ENCODE measurements at places on chromosomes 11 and 22.
A peak's percentile ranks its signal among the peaks of the same experiment; 100 is the strongest.

GRCh38 chr11:94741022-94741679 lies 27.0 kb upstream of the AMOTL1 start:
- DNase-seq = no peak

GRCh38 chr11:94469416-94469815 lies 24.2 kb downstream of the MRE11 start:
- DNase-seq = no peak

DNA sequence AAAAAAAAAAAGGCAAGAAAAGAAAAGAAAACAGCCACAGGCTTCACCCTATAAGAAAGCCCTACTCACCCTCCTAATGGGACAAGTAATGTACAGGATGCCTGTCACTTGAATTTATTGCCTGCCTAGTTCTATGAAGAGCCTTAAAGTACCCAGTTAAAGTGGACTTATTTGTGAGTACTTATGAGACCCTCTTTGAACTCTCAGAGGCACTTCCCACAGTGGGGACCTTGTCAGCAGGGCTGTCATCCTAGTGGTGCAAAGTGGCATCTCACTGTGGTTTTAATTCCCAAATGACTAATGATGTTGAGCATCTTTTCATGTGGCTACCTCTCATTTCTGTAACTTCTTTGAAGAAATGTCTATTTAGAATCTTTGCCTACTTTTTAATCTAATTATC lies 41.8 kb upstream of the BARX2 start:
- DNase-seq = no peak

DNA sequence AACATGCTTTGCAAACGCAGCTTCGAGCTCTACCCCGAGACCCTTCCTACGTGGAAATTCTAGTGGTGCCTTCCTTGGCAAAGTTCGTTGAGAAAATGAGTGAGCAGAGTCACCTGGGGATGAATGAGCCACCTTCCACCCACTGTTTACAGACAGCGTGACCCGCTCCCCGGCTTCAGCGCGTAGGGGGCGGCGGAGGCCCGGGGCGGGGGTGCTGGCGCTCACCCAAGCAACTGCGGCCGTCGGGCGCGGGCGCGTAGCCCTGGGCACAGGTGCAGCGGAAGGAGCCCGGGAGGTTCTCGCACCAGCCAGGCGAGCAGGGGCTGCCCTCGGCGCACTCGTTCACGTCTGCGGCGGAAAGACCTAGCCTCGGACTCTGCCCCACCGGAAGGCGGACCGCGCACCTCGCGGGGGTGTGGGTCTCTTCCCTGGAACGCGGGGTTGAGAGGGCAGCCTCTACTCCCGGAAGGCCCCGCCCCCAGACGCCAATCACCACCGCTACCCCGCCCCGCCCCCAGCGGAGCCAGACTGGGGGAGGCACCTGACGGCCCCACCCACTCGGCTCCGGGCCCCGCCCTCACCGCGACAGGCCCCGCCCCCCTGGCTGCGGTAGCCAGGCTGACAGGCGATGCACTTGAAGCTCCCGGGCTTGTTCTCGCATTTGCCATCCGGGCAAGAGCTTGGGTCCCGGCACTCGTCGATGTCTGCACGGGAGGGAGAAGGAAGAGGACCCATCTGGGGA lies 11.8 kb downstream of the LTBP3 start:
- DNase-seq = peak; percentile 97

GRCh38 chr22:30920407-30920806 lies 48.2 kb downstream of the MORC2 start:
- peak; percentile 84 for DNase-seq

DNA sequence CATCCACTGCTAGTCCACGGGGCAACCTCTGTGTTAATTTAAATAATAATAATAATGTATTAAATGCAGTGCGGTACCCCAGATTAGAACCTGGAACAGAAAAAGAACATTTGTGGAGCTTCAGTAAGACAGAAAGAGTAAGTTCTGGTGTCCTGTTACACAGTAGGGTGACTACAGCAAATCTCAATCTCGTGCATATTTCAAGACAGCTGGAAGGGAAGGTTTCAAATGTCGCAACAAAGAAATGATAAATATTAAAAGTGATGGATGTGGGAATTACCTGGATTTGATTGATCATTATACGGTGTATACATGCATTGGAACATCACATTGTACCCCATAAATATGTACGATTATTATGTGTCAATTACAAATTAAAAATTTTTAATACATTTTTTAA lies 1.7 kb upstream of the RAC2 start:
- no peak for DNase-seq

- DNase-seq = no peak
Measured at GRCh38 chr11:30310623-30311022, 12.3 kb upstream of the ARL14EP start.

- DNase-seq = no peak
Measured at GRCh38 chr11:121741761-121742361, 289.1 kb upstream of the SORL1-AS1 start.

GRCh38 chr11:57370251-57370650 lies 10.7 kb downstream of the PRG3 start:
- DNase-seq = no peak

GRCh38 chr11:61695917-61696316 lies 15.7 kb downstream of the DAGLA start:
- peak; percentile 94 for DNase-seq

DNA sequence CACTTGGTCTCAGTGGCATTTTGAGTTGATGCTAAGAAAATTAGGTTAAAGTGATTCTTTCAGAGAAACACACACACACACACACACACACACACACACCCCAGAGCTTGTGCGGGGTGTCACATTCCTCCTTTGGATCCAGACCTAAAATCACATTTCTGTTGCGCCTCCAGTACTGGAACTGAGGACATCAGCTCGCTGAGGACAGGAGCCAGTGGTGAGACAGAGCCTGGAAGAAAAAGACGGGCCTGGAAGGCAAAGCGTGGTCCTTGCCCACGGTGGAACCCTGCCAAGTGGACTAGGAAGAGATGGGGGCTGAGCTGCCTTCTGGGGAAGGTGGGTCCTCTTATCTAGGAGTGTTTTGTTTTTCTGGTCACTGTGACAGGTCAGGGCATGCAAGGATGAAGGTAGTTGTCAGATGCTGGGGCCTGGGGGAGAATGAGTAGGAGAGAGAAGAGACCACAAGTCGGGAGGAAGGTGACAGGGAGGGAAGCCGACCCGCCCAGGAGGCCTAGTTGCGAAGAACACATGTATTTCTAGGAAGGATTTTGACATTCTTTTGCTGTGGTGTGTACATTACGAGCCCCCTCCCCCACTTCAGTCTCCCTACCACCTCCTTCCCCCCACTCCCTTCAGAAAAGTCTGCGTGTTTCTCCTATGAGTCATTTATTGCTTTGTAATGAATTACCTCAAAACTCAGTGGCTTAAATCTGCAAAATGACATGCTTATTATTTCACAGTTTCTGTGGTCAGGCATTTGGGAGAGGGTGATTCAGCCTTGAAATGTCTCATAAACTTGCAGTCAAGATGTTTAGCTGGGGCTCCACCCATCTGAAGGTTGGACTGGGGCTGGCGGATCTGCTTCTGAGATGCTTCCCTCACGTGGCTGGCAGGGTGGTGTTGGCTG lies 4.8 kb upstream of the ELFN2 start:
- no peak for DNase-seq

- no peak for DNase-seq
Measured at GRCh38 chr11:87284306-87284705, 246.6 kb downstream of the TMEM135 start.

GRCh38 chr22:24683691-24684090 lies 80.7 kb downstream of the GGT1 start:
- DNase-seq = no peak

DNA sequence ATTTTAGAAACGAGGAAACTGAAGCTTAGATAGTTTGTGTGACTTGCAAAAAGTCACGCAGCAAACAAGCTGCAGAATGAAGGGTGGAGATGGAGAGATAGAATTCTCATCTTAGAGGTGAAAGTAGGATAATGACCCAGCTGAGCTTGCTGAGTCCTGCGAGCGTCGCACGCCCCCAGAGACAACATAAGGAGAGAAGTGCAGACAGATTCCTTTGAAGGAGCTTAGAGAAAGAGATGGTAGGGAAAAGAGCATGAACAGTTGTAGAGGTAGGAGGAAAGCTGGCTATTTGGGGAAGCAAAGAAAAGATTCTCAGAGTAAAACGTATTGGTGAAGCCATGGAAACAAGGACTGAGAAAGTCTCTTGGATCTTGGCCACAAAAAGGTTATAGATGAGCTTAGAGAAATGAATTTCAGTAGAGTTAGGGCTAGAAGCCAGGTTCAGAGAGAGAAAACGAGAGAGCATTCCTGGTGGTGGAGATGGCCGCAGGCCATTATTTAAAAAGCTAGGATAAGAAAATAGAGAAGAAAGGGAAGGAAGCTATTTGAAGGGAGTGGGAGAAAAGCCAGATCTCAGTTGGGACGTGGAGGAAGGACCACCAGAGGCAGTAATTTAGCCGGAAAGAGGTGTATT lies 44.8 kb downstream of the FAM83F start:
- no peak for DNase-seq

DNA sequence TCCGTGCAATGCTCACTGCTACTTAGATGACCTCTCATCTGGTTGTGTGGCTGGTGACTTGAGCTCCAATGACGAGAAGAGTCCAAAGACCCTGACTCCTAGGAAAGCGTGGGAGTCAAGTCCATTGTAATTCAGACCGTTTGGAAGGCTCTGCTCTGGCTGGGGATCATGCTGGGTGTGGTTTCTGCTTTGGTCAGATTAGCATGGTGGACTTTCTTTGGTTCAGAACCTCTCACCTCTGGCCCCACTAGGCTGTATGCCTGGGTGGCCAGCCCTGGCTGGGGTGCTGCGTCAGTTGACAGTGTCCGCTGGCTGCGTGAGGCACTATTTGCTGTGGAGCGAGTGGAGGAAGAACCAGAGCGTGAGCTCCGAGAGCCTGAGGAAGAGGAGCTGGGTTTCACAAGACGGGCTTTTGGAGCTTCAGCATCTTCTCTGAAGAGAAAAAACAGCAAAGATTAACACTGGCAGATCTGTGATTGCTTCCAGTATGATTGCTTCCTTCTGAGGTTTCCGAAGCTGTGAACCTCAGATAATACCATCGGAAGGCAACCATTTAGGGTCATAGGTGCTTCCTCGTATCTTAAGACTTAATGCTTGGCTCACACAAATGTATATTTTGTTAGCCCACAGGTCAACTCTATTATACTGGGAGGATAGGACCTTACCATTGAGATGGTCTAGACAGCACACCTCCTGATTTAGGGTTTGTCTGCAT lies 11.6 kb upstream of the HSPA8 start:
- DNase-seq = no peak

DNA sequence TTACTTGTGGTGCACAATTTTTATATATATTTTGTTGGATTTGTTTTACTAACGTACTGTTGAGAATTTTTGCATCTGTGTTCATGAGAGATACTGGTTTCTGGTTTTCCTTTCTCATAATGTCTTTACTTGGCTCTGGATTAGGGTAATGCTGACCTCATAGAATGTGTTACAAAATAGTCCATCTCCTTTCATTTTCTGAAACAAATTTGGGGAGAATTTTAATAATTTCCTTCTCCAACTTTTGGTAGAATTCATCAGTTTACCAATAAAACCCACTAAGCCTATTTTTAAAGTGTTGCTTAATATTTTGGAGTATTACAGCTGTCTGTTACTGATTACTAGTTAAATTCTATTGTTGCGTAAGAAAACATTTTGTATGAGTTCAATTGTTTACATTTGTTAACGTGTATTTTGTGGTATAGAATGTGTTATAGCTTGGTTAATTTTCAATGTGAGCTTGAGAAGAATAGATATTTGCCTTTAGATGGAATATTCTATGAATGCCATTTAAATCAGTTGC lies 11.5 kb downstream of the TRIM22 start:
- DNase-seq = no peak

GRCh38 chr11:134052395-134052987 lies 16.4 kb upstream of the JAM3 start:
- no peak for DNase-seq

DNA sequence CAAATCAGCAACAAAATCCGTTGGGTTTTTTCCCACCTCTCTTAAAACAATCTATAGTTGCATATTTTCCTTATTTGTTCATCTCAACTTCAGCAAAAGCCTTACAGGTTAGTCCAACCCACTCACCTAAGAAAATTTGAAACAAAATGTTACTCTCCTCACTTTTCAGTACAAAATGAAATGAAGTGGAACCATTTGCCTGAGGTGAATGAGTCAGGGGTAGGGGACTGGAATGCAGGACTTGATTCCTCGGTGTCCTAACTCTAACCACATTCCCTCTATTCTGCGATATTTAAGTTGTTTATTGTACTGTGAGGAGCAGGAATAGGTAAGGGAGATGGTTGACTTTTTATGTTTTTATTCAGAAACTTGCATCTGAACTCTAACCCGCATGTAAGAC lies 16.4 kb downstream of the ATP5MG start:
- no peak for DNase-seq

DNA sequence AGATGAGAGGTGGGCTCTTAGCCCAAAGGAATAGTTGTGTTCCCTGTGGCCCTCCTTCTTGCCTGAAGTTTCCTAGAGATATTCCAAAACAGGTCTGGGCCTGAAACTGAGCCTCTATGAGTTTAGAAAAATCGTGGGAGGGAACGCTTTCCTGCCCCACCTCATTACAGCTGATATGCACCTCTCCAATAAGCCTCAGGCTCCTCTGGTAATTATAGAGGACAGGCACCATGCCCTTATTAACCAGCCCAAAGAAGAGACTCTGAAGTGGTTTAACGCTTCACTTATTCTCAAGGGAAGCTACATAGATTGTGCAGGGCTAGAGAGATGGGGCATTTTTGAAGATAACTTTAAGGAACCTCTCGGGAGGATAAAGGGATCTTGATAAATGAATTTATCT lies 3.4 kb upstream of the MPZL2 start:
- no peak for DNase-seq

DNA sequence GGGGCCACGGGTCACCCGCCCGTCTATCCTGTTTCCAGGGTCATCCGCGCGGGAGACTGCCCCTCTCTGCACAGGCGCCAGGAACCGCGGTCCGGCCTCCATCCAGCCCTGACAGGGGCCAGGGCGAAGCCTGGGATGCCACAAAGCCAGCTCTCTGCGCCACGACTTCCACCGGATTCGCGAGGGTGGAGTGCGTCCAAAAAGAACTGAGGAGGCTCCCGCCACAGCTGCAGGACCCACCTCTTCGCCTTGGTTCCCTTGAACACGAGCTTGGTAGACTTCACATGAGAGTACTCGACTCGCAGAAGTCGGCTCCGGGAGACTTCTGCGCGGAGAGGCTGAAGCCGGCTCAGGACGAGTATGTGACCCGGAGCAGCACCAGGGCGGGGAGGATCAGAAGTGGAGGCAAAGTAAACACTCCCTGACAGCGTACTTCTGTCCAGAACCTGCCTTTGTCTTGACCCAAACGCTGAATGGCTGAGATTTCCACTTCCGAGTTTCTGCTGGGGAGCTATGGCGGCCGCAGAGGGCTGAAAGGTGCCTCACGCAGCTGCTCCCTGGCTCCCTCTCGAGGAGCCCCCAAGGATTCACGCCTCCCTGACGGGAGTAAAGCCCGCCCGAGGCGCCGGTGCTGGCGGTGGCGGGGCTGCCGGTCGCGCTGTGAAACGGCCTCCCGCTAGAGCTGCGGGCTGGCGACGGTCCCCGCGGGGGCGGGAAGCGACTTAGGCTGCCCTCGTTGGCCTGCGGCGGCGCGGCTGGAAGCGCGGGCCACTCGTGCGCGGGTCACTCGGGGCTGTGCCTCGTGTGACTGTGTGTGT lies 4566.7 kb upstream of the OR11H1 start:
- no peak for DNase-seq

GRCh38 chr11:111378861-111379601 lies at the start of gene POU2AF1:
TSS of gene POU2AF1 (minus strand) at chr11:111379275. CDS start at chr11:111379177, 98 bp downstream.
- peak; percentile 78 for DNase-seq

All from T-cell (primary cell).